ENCODE measurements at places on chromosomes 6 and 20. TPM values are rescaled to one million over a fixed set of nuclear protein-coding genes. Genes with fewer than 3 reads are reported as not detected.

ATXN1 gene
- 4.5 TPM for polyA plus RNA-seq

MYLK2 gene
- polyA plus RNA-seq, result 1.5 TPM

GSTA3 gene
- not detected for polyA plus RNA-seq

MYMX gene
- polyA plus RNA-seq, result not detected

HLA-B gene
- 404 TPM for polyA plus RNA-seq

PDCD2 gene
- 65.9 TPM for polyA plus RNA-seq

MLIP gene
- 1.6 TPM for polyA plus RNA-seq

HTR1B gene
- 0.48 TPM for polyA plus RNA-seq

OSTM1 gene
- polyA plus RNA-seq, result 3.2 TPM

ESR1 gene
- 0.20 TPM for polyA plus RNA-seq

HLA-DOA gene
- 1.4 TPM for polyA plus RNA-seq

RNF5 gene
- 231 TPM for polyA plus RNA-seq

CALHM6 gene
- 1.2 TPM for polyA plus RNA-seq

PAK5 gene
- 7.2 TPM for polyA plus RNA-seq

HRH3 gene
- 30.9 TPM for polyA plus RNA-seq

BTNL2 gene
- not detected for polyA plus RNA-seq

PLEKHG1 gene
- 3.6 TPM for polyA plus RNA-seq

CLIC5 gene
- 1.1 TPM for polyA plus RNA-seq

CTSZ gene
- polyA plus RNA-seq, result 32.2 TPM

RSPO3 gene
- 0.15 TPM for polyA plus RNA-seq

OPRM1 gene
- polyA plus RNA-seq, result not detected

CST5 gene
- not detected for polyA plus RNA-seq

DDX39B gene
- 267 TPM for polyA plus RNA-seq

RNF217 gene
- 0.41 TPM for polyA plus RNA-seq

PSMF1 gene
- polyA plus RNA-seq, result 250 TPM

ATAT1 gene
- polyA plus RNA-seq, result 46.9 TPM

OPN5 gene
- not detected for polyA plus RNA-seq

TP53TG5 gene
- 4.8 TPM for polyA plus RNA-seq

HCRTR2 gene
- not detected for polyA plus RNA-seq

JAG1 gene
- polyA plus RNA-seq, result 15.6 TPM

ADGRF5 gene
- polyA plus RNA-seq, result 10.8 TPM

SYNDIG1 gene
- 19.3 TPM for polyA plus RNA-seq

RBM39 gene
- 105 TPM for polyA plus RNA-seq

IL17A gene
- polyA plus RNA-seq, result not detected

RAD21L1 gene
- not detected for polyA plus RNA-seq

SLC17A1 gene
- not detected for polyA plus RNA-seq

MOCS1 gene
- polyA plus RNA-seq, result 24.6 TPM

IL20RA gene
- polyA plus RNA-seq, result 2.1 TPM

SCAF8 gene
- polyA plus RNA-seq, result 22.4 TPM

RANBP9 gene
- polyA plus RNA-seq, result 61.8 TPM

NNAT gene
- polyA plus RNA-seq, result 26.3 TPM

FILIP1 gene
- polyA plus RNA-seq, result 0.31 TPM

CCN5 gene
- 0.39 TPM for polyA plus RNA-seq

CDH26 gene
- 0.41 TPM for polyA plus RNA-seq

HLA-DRB1 gene
- 20.2 TPM for polyA plus RNA-seq

KCNS1 gene
- 9.7 TPM for polyA plus RNA-seq

TREM2 gene
- polyA plus RNA-seq, result 13.7 TPM

BPIFB2 gene
- not detected for polyA plus RNA-seq

COL11A2 gene
- 1.2 TPM for polyA plus RNA-seq

CD2AP gene
- 4.3 TPM for polyA plus RNA-seq

ADGRG6 gene
- 0.42 TPM for polyA plus RNA-seq

All from brain (organoid and tissue), 16 donors.